ENCODE measurements at places on chromosomes 16 and 17. TPM values are rescaled to one million over a fixed set of nuclear protein-coding genes. Genes with fewer than 3 reads are reported as not detected.

The KRT33A gene
- not detected for total RNA-seq

The SPAG7 gene
- total RNA-seq, result 42.6 TPM

DNA sequence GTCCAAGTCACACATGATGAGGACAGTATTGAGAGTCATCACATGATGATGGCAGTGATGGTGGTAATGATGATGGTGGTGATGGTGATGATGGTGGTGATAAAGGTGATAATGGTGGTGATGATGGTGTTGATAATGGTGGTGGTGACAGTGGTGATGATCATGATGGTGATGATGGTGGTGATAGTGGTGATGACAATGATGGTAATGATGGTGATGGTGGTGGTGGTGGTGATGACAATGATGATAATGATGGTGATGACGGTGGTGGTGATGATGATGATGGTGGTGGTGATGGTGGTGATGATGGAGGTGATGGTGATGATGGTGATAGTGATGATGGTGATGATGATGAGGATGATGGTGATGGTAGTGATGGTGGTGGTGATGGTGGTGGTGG is 190.2 kb upstream of the ZNF469 start:
- no peaks in the 10 kb centered on the region for H3K27me3 ChIP-seq
- H3K4me1 ChIP-seq, result no peaks in the 10 kb centered on the region
- no peaks in the 10 kb centered on the region for H3K36me3 ChIP-seq
- DNase-seq, result no peak
- no peak overlapping the region for H3K27ac ChIP-seq

- no peaks in the 10 kb centered on the region for H3K36me3 ChIP-seq
- no peak overlapping the region for H3K27ac ChIP-seq
- H3K4me1 ChIP-seq, result no peaks in the 10 kb centered on the region
- no peak overlapping the region for H3K4me3 ChIP-seq
- peak; percentile 73 for DNase-seq
- H3K27me3 ChIP-seq, result no peaks in the 10 kb centered on the region
These were observed 22.6 kb upstream of the NF1 start for GRCh38 chr17:31072186-31072585.

- H3K4me3 ChIP-seq, result peak overlapping the region; percentile 44
- no peaks in the 10 kb centered on the region for H3K36me3 ChIP-seq
- H3K4me1 ChIP-seq, result peaks cover 20% of the 10 kb centered on the region
- no peak for DNase-seq
These were observed 8.3 kb downstream of the CUEDC1 start for GRCh38 chr17:57946798-57947358.
